ENCODE measurements at places on chromosomes 3 and 15.

DNA sequence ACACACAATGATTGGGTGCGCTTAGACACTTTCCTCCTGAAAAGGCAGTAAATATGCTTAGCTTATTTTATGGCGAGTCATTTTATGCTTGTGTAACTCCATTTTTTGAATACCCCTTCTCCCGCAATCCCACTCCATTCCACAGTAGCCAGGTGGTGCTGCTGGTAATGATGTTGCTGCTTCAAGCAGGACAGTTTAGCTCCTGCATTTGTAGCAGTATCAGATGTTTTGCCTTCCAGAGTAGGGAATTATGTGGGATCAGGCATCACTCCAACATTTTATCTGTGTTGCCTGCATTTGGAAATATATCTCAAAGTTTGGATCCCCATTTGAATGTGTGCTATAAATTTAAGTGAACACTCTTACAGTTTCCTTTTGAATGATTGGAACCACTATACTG is 302.1 kb upstream of the SGO1 start:
- DNase-seq, result no peak

GRCh38 chr15:72790302-72790910 is 6.8 kb upstream of the ADPGK start:
- DNase-seq, result no peak

- DNase-seq, result no peak
Measured at GRCh38 chr3:147421184-147421912, 12.2 kb downstream of the ZIC1 start.

- DNase-seq, result no peak
Measured at GRCh38 chr3:59644479-59645402, 594.9 kb upstream of the CFAP20DC start.

GRCh38 chr15:25426896-25427610 is 11.8 kb downstream of the UBE3A start:
- DNase-seq, result no peak

DNA sequence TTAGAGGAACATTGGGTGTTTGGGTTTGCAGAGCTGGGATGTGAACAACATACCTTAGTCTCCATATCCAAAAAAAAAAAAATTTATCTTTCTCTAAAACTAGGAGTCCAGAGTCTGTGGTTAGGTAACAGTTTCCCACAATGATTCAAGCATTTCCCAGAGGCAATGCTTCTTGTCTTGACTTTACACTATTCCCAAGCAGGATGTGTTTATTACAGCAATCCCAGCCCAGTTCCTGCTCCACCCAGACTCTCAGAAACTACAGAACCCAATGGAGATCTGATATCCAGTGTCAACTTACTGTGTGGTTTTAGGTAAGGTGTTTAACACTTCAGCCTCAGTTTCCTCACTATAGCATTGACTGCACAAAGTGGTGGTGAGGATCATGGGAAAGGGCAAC is 2.3 kb upstream of the C3orf62 start:
- DNase-seq, result no peak

DNA sequence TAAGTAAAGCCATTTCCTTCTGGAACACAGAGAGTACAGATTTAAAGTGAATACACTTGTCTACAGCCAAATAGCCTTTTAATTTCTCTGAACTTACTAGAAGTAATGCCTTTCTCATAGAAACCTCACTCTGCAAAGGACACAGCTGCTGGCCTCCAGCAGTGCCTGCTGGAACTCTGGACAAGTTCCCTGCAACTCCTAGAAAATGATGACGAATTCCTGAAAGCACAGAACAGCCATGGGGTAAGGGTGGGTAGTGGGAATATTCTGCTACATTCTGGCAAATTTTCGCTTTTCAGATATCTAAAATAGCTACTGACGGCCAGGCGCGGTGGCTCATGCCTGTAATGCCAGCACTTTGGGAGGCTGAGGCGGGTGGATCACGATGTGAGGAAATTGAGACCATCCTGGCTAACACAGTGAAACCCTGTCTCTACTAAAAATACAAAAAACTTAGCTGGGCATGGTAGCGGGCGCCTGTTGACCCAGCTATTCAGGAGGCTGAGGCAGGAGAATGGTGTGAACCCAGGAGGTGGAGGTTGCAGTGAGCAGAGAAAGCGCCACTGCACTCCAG is 34.4 kb downstream of the RYK start:
- no peak for DNase-seq

- no peak for DNase-seq
Measured at GRCh38 chr15:88646951-88647350, 8.1 kb downstream of the ISG20 start.

DNA sequence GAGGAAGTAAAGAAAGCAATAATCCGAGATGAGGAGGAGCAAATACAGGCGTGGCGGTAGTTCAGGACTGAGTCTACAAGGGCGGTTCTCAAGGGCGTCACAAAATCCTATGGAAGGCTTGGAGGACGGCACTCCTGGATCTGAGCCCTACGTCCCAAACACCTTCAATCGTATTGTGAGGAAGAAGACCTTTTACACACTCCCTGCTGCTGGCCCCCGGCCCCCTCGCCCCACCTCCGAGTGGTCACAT is 747 bp downstream of the PLD1 start:
- DNase-seq, result no peak

DNA sequence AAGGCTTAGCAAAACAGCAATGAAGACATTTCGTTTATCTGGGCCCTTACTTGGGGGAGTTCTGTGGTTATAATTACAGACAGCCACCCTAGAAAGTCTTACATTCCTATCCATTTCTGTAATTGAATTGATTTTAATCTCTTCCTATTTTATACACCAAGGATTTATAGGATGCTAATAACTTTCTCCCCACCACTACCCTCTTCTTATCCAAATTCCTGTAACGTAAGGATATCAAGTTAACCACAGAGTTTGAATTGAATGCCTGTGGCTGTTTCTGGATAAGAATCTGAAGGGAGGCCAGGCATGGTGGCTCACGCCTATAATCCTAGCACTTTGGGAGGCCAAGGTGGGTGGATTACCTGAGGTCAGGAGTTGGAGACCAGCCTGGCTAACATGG is 78.6 kb downstream of the MLH1 start:
- DNase-seq, result no peak

- no peak for DNase-seq
Measured at GRCh38 chr15:83486363-83486762, 39.2 kb downstream of the SH3GL3 start.

DNA sequence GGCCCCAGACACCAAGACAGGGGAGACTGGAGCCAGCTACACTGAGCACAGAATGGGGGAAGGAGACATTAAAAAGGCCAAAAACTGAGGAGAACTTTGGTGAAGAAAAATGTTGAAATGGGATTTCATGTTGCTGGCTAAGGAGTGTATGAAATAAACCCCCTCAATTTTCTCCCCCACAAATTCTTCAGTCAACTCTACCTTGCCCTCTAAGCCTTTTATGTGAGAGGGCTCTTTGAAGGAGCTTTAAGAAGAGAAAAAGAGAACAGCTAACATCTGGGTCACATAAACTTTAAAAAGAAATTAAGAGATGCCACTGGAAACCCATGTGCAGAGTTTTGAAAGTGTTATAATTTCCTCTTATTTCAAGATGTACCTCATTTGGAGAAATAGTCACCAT is 88.6 kb downstream of the ATP8B4 start:
- no peak for DNase-seq

- no peak for DNase-seq
Measured at GRCh38 chr15:39199076-39199475, 381.8 kb upstream of the THBS1 start.

- DNase-seq, result no peak
Measured at GRCh38 chr15:98398056-98398455, 250.3 kb upstream of the IGF1R start.

DNA sequence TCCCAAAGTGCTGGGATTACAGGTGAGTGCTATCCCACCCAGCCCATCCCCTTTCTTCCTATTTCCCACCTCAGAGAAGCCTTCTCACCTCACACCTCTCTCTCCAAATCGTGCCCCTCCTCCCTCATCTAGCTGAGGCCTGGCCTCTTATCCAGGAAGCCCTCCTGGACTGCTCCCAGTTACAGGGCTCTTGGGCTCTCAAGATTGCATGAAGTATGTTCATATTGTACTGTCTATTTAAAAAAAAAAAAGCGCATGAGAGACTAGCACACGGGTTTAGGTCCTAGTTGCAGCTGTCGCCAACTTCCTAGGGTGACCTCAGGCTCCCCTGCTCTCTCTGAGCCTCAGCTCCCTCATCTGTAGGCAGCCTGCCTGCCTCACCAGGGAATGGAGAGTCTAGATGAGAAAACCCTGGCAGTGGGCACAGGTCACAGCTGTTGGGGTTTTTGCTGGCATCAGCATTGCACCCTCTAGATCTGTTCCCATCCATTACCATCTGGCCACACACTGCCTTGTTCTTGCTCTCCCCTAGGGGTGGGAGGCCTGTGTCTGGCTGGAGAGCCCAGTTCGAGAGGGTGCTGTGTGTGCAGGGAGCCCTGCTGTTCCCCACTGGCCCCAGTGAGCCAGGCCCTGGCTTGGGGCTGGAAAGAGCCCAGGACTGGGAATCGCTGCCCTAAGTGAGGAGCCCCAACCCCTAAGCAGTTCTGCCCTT is 24.2 kb upstream of the C15orf39 start:
- DNase-seq, result no peak

DNA sequence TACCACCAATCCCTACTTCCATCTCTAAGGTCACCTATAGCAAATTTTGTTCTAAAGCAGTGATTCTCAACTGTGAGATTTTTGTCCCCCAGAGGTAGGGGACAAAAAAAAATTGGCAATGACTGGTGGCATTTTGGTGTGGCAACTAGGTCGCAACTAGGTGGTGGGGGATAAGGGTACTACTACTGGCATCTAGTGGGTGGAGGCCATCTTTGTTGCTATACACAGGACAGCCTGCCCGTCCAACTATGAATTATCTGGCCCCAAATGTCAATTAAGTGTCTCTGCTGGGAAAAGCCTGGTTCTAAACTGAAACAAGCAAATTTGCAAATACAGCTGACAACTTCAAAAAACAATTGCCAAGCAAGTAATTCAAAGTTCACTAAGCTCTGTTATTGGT is 1.4 kb downstream of the MTMR10 start:
- no peak for DNase-seq

GRCh38 chr3:53726643-53727042 is 119.6 kb downstream of the CHDH start:
- no peak for DNase-seq

- DNase-seq, result no peak
Measured at GRCh38 chr3:193782747-193783146, 189.7 kb downstream of the OPA1 start.

GRCh38 chr3:110077093-110077492 is 739.7 kb upstream of the DPPA4 start:
- no peak for DNase-seq

- DNase-seq, result no peak
Measured at GRCh38 chr15:57789225-57789624, 82.7 kb downstream of the POLR2M start.

GRCh38 chr3:100041328-100041749 is 73.0 kb downstream of the FILIP1L start:
- DNase-seq, result no peak

- no peak for DNase-seq
Measured at GRCh38 chr3:13713396-13713795, 164.5 kb downstream of the FBLN2 start.

DNA sequence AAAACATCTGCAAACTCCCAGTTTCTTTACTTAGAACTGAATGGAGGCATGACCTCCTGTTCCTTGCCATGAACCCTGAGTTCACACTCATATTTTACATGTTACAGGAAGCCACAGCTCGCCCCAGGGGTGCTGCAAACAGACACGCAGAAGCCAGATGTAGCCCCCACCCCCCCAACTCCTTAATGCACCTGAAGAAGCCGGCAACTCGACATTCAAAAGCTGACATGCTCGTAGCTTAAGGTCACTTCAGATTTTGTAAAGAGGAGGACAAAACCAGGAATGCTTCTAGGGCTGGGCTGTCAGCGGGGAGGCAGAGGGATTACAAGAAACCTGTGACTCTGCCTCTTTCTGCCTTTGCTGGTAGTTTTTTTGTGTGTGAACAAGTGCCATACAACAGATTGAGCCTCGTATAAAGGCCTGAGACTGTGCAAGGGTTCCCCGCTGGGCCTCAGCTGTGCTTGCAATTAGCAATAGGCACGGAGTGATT is 42.0 kb upstream of the FEZF2 start:
- DNase-seq, result no peak

GRCh38 chr3:159763011-159763601 is 225.5 kb upstream of the IL12A start:
- no peak for DNase-seq

- no peak for DNase-seq
Measured at GRCh38 chr3:115651087-115651486, 27.8 kb downstream of the GAP43 start.

DNA sequence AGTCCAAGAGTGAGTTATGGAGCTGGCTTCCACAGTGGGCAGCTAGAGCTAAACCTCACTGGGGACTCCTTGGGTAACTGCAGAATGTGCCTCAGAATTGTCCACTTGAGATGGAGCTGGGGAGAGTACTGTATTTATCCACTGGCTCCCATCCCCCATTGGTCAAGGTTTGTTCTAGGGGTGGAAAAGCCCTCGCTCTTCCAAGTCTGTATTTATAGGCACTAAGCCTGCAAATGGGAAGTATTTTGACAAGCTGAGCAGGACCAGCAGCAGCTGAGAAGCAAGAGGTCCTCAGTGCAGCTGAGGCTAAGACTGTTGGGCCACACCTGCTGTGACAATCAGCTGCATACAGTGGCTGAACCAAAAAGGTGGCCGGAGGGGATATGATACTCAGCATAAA is 5.8 kb downstream of the USP13 start:
- DNase-seq, result no peak

GRCh38 chr3:148101061-148101460 is 596.6 kb upstream of the AGTR1 start:
- DNase-seq, result no peak

DNA sequence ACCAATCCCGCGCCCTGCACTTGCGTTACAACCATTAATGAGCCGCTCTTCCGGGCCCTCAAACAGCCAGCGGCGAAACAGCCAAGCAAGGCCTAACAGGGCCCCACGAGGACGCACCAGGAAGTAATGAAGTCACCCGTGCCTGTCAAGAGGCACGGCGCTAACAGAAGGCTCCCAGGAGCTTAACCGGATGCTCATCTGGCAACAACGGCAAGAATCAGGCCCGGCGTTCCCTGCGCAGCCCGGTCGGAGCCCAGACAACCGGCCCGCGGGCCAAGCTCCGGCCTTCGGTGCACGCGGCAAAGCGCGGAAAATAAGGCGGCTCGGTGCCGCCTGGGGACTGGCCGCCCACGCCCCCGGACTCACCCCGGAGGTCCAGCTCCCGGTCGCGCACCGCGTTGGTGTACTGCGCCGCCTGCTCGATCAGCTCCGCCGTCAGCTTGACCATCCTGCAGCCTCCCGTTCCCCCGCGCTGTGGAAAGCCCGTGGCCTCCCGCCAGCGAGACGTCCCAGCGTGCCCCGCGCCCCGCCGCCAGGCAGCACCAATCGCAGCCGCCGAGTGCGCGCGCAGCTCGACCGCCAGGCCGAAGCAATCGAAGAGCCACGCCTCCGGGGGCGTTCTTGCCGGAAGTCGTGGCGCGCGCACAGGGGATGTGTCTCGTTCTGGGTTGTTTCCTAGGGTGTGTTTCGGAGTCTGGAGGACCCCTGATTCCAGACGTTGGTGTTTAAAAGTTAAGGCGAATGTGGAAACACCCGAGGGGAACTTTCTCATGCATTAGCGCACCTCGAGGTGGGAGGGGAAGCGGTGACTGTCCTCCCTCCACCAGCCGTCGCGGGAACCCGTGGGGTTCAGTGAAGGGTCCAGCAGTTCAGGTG is at the start of gene SNRPA1:
SNRPA1 (minus strand) TSS at position 518 of the 876 bp plus-strand sequence; CDS start at position 448, 70 bp downstream.
- DNase-seq, result peak; percentile 96

GRCh38 chr3:65170390-65171042 is 482.7 kb upstream of the ADAMTS9 start:
- no peak for DNase-seq

All from activated CD4-positive, CD25-positive, alpha-beta regulatory T cell (primary cell).